ENCODE measurements at places on chromosomes 16 and 17. TPM values are rescaled to one million over a fixed set of nuclear protein-coding genes. Genes with fewer than 3 reads are reported as not detected.

DNA sequence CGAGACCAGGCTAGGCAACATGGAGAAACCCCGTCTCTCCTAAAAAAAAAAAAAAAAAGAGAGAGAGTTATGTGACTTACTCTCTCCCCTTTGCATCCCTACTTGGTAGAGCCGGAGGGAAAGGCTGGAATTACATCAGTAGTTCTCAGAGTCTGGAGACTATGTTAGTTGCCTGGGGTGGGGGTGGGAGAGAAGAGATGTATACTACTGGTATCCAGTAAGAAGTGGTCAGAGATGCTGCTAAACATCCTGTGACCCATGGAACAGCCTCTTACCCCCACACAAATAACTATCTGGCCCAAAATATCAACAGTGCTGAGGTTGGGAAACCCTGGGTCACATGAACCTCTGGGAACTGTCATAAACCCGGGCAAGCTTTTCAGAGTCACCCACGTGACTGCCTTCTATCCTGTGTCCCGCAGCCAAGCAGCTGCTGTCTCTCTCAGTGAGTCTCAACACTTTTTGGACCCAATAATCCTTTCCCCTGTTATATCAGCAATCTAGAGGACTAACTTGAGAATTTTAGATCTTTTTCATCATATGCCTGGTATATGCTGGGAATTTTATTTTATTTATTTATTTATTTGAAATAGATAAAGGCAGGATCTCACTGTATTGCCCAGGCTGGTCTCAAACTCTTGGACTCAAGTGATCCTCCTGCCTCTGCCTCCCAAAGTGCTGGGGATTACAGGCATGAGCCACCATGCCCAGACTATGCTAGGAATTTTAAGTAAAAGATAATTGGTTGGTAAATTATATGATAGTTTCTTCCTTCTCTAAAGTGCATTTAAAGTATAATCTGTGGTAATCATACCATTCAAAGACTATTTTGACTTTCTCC lies 8.7 kb downstream of the EIF1 start:
- DNase-seq: no peak

- DNase-seq: no peak
Measured at GRCh38 chr16:47493381-47494337, 32.5 kb downstream of the PHKB start.

DNA sequence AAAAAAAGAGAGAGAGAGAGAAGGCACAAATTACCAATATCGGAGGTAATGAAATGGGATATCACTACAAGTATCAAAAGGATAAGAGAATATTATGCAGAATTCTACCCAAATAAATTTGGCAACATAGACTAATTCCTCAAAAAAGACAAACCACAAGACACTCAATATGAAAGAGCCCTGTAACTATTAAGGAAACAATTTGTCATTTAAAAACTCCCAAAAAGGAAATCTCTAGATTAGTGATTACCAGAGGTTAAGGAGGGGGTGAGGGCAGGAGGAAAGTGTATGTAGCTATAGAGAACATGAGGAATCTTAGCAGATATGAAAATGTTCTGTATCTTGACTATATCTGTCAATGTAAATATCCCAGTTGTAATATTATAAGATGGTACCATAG lies 54.0 kb downstream of the CFDP1 start:
- no peak for DNase-seq

DNA sequence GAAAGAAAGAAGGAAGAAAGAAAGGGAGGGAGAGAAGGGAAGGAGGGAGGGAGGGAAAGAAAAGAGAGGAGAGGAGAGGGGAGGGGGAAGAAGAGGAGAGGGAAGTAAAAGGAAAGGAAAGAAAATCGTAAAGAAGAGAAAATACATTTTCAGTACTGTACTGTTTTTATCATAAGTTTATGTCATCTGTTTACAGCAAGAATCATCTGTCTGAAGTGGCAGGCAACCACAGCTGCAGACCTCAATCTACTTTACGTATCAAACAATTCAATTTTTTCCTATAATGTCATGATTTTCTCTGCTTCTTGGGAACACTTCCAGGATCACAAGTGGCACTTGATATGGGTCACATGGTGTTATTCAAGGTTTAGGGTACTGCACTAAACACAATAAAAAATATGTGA lies 58.3 kb downstream of the USP32 start:
- no peak for DNase-seq

- DNase-seq: no peak
Measured at GRCh38 chr16:87806261-87806640, 40.5 kb upstream of the KLHDC4 start.

DNA sequence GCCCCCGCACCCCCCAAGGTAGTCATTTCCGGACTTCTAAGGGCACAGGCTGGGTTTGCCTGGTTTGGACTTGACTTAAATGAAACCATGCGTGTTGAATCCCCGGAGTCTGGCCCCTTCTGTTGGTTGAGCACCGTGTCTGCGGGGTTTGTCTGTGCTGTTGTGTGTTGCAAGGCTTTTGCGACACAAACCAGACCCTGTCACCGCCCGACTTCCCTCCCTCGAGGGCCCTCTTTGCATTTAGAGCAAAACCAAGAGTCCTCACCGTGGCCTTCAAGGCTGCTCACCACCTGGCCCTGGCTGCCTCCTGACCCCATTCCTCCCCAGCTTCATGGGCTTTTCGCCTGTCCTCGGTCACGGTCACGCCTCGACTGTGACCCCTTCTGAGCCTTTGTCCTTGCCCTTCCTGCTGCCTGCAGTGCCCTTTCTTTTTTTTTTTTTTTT lies 7.4 kb downstream of the CRISPLD2 start:
- no peak for DNase-seq

GRCh38 chr16:89993971-89994370 lies 25.3 kb downstream of the DBNDD1 start:
- DNase-seq: no peak

DNA sequence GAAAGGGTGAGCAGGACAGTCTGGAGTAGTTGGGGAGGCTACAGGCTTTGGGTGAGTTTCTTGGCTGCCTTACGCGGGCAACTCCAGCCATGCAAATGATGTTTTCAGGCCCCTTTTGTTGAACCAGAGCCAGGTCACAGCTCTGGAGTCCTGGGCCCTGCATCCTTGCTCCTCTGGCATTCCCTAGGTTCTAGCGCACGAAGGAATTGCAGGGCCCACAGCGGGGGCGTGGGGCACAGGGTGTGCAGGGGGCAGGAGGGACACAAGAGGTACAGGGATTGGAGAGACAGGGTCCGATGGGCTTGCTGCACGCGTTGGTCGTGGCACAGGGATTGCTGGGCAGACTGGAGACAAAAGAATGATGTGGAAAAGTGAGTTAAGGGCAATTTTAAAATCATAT lies 3.6 kb downstream of the KRT31 start:
- DNase-seq: no peak

GRCh38 chr17:19331134-19331533 lies 31.4 kb downstream of the B9D1 start:
- no peak for DNase-seq

DNA sequence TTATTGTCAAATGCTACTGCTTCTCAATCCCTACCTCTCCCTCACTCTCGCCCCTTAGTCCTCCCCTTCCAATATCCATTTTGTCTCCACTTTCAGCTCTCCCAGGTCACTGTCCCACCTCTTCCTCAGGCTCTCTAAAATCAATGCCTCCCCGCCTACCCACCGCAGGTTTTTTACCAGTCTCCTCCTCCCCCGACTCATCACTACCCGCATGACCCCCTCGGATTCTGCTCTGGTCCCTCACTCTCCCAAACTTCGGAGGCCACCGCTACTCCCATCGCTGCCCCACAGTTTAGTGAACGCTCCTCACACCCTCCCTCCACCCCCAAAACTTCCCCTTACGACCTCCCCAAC lies 513 bp downstream of the CRLF3 start:
- no peak for DNase-seq

The KIF19 gene
- total RNA-seq: 2.0 TPM

The TNFRSF12A gene
- total RNA-seq: 171 TPM

DNA sequence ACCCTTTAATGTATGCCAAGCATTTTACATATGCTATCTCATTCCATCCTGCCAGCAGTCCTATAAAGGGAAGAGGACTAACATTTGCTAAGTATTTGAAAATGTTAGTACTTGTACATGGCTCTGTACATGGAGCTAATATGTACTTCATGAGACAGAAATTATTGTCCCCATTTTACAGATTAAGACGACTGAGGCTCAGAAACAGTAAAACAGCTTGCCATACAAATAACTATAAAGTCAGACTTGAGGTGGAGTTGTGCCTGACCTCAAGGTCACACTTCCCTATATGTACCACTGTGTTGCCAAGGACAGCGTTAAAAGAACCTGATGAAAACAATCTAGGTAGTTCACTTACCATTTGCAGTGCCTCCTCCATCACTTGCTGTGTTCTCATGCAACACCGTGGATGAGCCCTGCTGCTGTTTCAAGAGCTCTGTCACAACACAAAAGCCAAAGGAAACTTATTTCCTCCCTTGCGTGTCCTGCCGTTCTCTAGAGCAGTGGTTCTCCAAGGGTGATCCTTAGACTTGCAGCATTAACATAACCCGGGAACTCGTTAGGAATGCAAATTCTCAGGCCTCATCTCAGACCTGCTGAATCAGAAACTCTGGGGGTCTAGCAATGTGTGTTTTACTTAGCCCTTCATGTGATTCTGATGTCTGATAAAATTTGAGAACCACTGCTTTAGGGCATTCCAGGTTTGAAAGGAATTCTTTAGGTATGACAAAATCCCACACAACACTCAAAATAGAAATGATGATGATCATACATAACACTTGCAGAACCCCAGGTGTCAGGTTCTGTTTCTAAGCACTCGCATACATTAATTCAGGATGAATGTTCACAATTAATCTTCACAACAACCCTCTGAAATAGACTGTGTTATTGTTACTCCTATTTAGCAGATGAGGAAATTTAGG lies 51.2 kb upstream of the MTMR4 start:
- no peak for DNase-seq

DNA sequence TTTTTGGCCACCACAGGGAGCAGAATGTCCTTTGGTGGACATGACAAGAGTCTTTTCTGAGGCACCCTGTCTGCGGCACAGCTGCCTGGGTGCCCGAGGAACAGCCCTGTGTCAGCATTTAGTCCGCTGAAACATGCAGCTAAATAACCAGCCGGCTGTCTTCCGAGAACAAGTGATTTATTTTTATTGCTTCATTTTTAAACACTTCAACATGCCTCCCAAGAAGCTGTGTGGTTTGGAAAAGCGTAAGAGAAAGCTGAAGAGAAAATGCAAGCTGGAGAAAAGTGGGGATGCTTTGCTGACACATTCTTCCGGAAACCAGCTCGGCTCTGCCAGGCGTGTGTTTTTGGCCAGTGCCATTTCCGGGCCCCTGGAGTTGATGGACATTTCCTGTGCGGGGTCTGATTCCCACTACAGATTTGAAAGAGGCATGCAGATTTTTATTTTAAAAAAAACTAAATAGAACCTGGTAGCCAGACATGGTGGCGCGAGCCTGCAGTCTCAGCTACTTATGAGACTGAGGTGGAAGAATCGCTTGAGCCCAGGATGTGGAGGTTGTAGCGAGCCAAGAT lies 94.7 kb downstream of the SEC14L1 start:
- DNase-seq: peak; percentile 49

- no peak for DNase-seq
Measured at GRCh38 chr17:58153046-58153445, 4.9 kb downstream of the OR4D1 start.

The JPH3 gene
- total RNA-seq: 0.13 TPM

DNA sequence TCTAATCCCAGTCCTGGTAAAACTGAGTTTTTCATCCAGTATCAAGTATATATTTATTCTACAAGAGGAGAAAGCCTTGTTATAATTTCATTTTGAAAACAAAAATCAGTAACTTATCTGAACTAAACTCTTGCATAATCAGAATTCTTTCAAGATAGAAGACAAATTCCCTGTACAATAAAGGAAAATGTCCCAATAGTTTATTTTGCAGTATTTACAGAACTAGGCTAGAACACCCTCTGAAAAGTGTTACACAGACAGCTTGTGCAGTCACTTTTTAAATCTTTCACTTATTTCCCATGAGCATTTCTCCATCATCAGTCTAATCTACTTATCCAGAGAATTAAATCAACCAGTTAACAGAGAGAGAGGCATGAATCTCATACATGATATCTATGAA lies 48.5 kb downstream of the SPOP start:
- DNase-seq: no peak

The MVP gene
- 433 TPM for total RNA-seq

- DNase-seq: no peak
Measured at GRCh38 chr17:8150194-8151119, 1.7 kb downstream of the PER1 start.

The CSH1 gene
- not detected for total RNA-seq

Measured in pulmonary artery endothelial cell (primary cell).